ENCODE measurements at places on chromosomes 1 and 21.

DNA sequence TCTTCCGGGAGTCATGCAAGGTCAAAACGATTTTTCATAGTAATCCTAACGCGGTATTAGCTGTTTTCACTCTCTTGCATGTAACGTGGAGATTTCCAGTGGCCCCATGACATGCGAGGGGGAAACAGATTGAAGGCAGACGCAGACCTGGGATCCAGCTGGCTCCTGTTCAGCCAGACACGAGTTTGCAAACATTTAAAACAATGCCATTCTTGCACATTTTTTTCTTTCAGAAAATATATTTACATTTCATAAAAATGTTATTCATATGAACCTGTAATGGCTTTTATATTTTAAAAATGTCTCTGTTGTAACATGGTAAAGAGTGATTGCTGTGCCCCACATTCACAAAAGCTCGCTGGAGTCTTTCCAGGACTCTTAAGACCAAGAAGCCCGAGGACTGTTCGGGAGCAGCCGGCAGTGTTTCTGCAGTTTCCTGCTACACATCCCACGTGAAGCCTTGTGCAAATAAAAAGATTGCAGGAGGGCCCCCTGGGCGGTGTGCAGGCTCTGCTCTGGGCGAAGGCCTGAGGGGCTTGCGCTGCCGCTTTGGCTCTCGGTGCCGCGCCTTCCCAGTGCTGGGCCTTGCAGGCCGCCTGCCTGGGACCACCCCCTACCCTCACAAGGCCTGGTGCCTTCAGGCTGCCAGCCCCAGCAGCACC lies 184.9 kb downstream of the DYRK1A start:
- DNase-seq, result no peak

DNA sequence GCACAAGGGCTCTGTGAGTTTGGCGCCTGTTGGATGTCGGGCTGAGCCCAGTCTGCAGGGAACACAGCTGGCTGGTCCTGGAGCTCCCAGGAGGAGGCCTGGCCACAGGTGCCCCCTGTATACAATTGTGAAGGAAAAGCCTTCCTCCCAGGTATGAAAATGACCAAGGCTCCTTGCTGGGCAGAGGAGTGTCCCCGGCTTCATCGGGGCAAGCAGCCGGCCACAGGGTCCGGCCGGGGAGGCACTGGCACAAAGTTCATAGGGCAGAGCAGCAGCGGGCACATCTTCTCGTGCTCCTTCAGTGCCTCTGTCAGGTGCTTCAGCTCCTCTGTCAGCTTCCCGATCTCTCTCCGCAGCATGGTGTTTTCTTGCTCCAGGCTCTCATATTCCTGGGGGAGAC lies 13.0 kb downstream of the BATF3 start:
- no peak for DNase-seq

DNA sequence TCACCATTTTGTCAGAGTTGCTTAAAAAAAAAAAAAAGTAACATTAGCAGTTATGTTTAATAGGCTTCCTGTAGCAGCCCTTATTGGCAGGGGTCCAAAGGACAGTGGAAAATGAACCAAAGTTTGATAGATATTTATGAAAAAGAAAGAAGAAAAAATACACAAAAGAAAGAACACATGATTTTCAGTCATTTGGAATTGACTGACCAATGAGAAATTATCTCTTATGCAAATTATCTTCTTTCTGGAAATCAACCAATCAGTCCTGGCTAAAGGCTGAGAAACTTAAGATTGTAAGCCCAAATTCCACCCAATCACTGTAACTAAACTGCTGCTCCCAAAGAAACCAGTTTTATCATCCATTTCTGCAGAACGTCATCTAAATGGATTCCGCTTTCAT lies 282.4 kb downstream of the TM2D1 start:
- DNase-seq, result no peak

DNA sequence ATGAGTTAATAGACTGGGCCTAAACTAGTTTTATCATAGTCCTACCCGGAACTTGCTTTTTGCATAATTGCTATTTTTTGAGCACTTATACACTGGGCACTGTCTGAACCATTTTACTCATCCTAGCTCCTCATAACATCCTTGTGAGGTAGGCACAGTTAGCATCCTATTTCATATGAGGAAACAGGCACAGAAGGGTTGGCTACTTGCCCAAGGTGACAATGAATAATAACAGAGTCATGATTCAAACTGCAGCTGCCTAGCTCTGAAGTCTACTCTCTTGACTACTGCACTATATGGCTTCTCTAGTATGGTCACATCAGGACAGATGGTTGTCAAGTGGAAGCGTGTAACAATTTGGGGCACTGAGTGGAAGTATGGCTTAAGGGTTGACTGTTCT lies 18.2 kb upstream of the RC3H1 start:
- DNase-seq, result peak; percentile 38

GRCh38 chr1:231893400-231894102 lies 267.0 kb downstream of the DISC1 start:
- no peak for DNase-seq

GRCh38 chr1:62720946-62721554 lies 32.9 kb upstream of the DOCK7 start:
- no peak for DNase-seq

DNA sequence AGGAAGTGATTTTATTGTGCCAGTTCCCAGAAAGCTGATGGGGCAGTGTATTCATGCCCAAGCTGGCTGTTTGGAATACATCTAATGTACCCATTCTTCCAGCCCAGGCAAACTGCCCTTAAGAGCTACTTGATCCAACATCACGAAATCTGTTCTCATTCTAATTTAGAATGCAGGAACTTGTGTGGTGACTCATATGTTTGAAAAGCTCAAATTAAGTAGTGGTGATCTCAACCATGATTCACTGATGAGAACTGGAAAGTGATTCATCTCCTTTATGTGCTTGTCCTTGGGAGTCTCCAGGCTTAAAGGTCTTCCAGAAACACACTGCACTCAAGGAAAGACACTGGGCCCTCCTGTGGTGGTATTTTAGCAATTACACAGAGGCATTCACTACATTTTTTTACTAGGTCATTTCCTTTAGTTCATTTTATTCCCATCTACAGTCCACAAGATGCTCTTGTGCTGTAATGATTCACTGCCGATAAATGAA lies 65.4 kb downstream of the RPE65 start:
- peak; percentile 96 for DNase-seq

DNA sequence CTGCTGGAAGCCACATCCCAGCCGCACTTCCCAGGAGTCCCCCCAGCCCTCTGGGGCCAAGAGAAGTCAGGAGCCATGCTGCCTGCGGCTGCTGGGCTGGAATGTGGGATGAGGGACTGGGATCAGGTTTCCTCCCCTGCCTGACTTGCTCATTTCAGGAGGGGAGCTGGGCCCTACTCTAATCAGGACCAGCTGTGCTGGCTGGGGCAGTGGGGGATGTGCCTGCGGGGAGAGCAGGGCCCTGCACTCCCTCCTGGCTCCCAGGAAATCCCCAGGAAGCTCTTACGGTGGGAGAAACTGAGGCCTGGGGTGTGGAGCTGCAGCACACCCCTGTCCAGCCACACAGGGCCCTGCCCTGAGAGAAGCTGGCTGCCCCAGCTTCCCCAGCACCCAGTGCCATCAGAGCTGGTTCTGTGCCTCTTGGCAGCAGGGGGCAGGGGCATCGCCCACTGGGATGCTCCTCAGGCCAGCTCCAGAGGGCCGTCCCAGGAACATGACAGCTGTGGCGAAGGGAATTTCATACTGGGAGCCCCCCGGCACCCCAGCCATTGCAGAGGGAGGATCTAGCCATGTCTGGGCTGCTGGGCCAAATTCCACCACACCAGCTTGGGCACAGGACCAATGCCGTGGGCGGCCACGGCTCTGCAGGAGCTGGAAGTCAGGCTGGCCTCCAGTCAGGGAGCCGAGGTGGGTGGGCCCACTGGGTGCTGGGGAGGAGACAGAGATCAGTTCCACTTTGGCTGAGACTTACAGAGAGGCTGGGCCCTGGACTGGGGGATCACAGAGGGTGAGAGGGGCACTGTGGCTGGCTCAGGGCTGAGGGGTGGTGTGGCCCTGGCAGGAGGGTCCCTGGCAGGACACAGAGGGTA lies 21.3 kb upstream of the PRSS38 start:
- DNase-seq, result peak; percentile 93

- no peak for DNase-seq
Measured at GRCh38 chr1:78033797-78034172, 12.0 kb upstream of the GIPC2 start.

DNA sequence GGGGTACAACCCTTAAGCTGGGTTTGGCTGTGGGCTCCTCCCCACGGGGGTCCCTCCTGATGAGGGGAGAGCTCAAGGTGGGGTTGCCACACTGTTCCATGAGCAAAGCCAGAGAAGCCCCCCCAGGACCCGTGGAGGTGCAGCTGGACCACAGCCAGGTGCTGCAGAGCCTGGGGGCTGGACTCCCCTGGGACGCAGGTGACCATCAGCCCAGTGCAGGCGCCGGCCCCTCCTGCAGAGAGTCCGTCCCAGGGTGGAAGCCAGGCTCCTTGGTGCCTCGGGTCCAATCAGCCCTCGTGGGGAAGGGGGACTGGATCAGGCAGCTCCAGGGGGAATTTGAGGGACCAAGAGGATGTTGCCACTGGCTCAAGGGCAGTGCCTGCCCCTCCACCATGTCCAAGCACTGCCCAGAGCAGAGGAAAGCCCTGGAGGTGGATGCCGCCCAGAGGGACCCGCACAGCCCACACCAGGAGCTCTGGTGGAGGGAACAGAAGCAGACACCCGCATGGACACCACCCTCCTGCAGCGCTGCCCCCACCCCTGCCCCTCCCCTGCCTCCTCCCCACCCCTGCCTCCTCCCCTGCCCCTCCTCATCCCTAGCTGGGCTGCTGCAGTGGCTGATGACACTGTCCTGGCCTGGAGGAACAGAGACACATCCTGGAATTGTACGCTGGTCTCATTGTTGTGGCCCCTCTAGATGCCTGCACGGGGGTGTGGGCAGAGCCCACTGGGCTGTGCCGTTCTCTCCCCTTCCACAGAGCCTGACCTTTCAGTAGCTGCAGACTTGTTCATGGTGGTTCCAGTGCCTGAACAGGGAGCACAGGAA lies 30.8 kb upstream of the COL18A1 start:
- DNase-seq, result no peak

GRCh38 chr1:112911506-112912220 lies 44.3 kb downstream of the SLC16A1 start:
- no peak for DNase-seq

DNA sequence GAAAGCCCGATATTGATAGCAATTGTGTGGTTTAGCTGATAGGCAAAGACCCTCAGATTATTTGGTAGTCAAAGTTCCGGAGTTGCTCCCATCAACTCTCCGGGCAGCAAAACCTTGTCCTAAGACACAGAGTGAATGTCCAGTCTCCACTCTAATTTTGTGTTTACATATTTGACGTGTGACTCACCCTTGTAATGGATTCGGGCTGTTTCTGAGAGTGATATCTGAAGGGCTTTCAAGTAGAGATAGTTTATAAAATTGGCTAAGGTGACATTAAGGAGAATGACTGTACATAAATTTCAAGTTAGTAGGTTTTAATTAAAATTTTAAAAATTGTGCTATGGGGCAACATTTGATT lies 154.2 kb downstream of the CNIH3 start:
- DNase-seq, result peak; percentile 75

DNA sequence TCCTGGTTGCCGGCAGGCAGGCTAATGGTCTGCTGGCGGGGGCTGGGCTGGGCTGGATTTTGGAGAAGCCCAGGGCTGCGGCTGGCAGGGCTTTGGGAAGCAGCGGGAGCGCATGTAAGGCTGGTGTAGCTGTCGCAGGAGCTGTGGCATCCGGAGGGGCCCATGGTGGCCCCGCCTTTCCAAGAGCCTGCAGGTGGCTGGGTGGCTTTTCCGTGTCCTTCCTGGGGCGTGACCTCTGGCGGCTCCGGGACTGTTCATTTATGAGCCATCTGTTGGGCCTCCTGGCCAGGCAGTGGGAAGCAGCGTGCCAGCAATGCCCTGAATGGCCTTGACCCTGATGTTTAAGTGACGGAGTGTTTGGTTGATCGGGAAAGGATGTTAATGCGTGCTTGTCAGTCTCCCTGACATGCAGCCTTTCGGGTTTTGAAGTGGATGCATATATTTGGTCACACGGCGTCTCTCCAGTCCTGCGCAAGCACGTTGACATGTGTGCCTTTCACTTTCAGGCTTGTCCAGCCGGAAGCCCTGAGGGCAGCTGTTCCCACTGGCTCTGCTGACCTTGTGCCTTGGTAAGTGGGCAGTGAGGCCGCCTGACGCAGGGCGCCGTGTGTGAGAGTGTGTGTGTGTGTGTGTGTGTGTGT lies 38.5 kb downstream of the AGPAT3 start:
- DNase-seq, result no peak

GRCh38 chr1:159943278-159943640 lies 2.2 kb downstream of the IGSF9 start:
- DNase-seq, result no peak

DNA sequence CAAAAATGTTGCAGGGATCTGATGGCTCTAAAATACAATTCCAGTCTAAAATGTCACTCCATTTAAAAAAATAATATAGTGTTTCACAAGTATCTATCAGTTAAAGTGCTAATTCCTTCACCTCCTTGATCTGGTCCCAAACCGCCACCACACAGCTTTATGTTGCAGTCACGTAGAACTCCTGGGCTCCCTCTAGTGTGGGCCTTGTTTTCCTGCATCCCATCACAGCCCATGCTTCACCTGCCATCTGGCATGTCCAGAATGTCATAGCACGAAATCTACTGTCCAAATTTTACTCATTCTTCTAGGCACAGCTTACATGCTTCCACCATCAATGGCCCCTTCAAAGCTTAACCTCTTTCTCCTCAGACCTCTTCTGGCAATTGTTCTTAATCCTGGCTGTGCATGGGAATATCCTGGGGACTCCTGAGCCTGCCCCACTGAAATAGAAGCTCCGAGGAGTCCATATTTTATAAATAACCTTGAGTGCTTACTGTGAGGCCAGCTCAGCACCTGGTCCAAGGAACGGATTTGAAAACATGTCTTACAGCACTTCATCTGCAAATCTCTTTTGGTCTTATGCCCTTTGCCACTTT lies 15.5 kb downstream of the FYB2 start:
- DNase-seq, result peak; percentile 45

DNA sequence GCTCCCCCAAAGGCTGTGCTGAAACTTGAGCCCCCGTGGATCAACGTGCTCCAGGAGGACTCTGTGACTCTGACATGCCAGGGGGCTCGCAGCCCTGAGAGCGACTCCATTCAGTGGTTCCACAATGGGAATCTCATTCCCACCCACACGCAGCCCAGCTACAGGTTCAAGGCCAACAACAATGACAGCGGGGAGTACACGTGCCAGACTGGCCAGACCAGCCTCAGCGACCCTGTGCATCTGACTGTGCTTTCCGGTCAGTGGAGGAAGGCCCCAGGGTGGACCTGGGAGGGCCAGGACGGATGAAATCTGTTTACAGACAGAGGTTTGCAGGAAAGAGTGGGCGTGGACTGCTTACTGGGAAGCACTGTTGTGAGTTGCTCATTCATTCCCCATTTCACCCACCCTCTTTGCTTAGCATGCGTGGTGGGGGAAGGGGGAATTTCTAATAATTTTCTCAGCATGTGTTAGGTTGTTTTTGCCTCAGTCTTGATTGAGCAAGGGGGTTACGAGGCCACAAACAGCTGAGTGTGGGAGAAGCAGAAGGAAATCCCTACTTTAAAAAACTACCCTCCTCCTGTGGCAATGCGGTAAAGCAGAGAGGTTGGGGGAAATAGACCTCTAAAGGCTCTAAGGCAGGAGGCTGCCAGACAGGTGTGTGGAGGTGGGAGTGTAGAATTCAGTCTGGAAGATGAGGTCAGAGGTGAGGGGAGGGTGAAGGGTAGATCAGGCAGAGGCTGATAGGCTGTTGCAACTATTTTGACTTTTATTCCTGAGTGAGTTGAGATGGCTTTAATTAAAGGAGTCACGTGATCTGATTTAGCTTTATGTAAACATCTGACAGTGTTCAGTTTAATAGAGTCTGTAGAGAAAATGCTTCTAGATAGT lies 1.3 kb downstream of the FCGR2A start:
- DNase-seq, result no peak

All from AG08395 (cell line).